ENCODE measurements at places on chromosomes 11 and 22.

- no peak for DNase-seq
These were observed 19.3 kb downstream of the SBF2 start for GRCh38 chr11:10274726-10275125.

- DNase-seq, result no peak
These were observed 13.7 kb upstream of the HEPHL1 start for GRCh38 chr11:94007426-94007825.

- DNase-seq, result no peak
These were observed 48.0 kb downstream of the MYO7A start for GRCh38 chr11:77175869-77176539.

GRCh38 chr22:24291515-24292201 is 21.0 kb downstream of the SPECC1L start:
- DNase-seq, result no peak

GRCh38 chr11:44388828-44389657 is 79.1 kb upstream of the ALX4 start:
- DNase-seq, result no peak

DNA sequence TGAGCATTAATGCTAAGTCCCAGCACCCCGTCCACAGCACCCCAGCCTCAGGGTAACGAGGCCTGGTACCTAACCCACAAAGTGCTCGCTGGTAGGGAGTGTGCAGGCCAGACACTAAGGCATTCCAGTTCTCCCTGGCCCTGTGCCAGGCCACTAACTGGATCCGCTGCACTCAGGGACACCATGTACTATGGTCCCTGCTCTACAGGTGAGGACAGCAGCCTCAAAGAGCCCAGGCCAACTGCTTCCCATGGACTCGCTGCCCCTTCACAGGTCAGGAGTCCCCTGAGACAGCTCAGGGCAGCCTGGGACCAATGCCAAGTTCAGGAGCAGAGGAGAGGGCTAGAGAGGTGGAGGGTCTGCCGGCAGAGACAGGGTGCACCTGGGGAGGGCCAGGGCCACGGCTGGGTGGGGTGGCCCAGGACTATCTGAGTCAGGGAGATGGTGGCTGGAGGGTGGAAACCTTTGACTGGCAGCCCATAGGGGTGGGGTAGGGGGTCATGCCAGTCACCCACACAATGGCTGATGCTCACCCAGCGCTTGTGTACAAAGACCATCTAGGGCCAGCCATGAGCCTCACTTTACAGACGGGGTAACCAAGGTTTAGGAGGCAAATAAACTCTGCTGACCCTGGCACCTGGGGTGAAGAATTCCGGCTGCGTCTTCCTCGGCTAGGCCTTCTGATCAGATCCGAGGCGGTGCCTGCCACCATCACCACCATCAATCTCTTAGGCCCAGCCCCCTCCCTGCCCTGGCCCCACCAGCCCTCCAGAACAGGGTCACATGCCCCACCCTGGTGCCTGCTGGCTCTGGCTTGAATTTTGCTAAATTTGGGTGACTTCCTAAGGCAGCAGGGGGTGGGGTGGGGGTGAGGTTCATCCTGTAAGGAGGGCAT is 5.6 kb downstream of the OSBPL5 start:
- no peak for DNase-seq

GRCh38 chr11:34846467-34846866 is 69.7 kb downstream of the APIP start:
- no peak for DNase-seq
